GM18507 (cell line): ENCODE measurements at places on chromosomes 5 and 9.

- no peak for DNase-seq
Observed at GRCh38 chr9:94757158-94757557, 30.7 kb downstream of the AOPEP start.

DNA sequence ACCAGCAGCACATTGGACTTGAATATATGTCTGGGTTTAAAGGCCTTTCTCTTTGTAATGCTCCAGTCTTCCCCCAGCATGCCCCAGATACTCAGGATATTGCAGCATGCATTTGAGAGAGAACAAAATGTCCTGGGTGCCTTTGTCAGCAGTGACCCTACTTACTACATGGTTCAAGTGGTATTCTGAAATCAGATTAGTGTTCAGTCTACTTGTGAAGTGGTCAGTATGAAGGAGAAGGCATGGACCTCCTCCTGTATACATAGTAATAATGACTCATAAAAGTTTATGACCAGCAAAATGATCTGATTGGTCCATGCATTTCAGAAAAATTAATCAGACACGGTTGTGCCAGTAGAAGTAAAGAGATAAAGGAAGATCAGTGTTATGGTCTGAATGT lies 25.4 kb downstream of the GPR21 start:
- no peak for DNase-seq

DNA sequence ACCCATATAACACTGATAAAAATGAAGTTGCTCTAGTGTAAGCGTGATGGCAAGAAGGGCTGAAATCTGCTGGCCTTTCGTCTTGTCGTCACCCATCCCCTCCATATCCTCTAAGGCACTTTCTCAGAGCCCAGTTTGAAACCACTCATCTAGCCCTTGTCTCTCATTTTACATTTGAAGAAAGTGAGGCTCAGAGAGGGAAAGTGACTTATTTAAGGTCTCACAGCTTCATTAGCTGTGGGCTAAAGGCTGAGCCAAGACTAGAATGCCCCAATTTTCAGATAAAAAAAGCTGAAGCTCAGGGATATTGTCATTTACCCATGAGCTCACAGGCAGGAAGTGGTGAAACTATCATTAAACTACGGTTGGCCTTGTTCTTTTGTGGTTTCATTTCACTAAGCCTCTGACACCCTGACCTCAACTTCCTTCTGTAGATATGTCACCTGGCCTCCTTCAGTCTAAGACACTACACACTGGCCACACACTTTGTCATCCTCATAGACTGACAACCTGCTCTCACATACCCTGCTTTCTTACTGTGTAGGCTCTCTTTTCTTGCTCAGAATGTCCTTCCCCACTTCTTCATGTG lies 176.7 kb upstream of the DMAC1 start:
- DNase-seq: peak; percentile 38

DNA sequence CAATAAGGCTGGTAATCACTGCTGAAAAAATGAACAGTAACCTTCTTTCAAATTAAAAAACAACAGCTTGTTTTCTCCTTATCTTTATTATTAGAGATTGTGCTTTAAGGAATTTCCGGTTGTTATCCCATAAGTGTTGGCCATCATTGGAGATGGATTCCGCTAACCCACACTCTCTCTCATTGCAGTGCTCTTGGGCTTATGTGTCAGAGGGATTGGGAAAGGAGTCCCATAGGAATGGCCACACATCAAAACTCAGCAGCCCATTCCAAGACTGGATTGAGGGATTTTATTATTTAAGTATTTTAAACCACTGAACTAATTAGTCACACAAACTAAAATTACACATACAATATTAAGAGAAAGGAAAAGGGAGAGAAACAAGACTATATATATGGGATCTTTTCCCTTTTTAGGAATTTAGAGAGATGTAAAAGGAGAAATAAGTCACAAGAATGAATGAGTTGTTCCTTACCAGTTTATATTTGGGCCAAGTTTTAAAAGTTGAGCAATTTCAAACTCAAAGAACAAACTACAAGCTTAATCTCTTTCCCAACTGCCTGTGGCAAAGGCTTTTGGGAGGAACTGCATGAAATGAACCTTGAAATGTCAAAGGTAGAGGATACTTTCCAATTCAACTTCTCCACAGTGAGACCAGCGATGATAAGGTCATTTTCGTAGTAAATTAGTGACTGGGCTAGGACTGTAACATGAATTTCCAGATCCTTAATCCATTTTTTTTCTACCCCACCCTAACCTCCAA lies 2.4 kb downstream of the SPINK6 start:
- no peak for DNase-seq

GRCh38 chr9:8832955-8833354 lies 1033.4 kb upstream of the DMAC1 start:
- no peak for DNase-seq

GRCh38 chr5:6090838-6091237 lies 287.5 kb downstream of the MED10 start:
- DNase-seq: no peak

GRCh38 chr9:79236466-79236865 lies 335.3 kb upstream of the TLE4 start:
- no peak for DNase-seq

DNA sequence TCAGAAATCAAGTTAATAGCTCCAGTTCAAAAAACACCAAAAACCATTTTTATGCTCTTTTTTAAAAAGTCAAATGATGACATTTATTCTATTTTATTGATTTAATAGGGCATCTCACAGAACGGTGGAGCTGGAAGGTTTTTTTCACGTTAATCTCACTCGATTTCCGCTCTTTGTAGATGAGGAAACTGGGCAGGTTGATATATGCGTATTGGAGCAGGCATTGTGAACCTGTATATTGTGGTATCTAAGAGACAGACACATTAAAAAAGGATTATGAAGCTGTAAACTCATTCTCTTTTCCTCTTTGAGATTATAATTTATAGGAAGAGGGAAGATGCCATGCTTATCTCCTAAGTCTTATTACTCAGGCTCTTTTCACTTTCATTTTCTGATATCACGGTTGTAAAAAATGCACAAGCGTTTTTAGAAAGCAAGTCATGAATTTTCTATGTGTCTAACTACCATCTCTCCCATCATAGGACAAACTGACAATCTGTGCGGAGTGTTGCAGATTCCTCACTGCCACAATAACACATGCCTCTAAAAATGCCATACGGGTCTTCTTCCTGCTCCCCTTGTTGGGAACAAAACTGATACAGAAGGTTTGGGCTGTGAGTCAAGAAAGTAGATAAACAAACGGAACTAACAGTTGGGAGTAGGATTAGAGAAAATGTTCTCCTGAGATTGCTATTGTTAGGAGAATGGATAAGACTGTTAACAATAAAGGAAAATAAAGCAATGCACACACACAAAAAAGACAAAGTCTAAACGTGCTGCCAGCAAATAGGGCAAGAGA lies 1997.7 kb downstream of the MAT2B start:
- no peak for DNase-seq

DNA sequence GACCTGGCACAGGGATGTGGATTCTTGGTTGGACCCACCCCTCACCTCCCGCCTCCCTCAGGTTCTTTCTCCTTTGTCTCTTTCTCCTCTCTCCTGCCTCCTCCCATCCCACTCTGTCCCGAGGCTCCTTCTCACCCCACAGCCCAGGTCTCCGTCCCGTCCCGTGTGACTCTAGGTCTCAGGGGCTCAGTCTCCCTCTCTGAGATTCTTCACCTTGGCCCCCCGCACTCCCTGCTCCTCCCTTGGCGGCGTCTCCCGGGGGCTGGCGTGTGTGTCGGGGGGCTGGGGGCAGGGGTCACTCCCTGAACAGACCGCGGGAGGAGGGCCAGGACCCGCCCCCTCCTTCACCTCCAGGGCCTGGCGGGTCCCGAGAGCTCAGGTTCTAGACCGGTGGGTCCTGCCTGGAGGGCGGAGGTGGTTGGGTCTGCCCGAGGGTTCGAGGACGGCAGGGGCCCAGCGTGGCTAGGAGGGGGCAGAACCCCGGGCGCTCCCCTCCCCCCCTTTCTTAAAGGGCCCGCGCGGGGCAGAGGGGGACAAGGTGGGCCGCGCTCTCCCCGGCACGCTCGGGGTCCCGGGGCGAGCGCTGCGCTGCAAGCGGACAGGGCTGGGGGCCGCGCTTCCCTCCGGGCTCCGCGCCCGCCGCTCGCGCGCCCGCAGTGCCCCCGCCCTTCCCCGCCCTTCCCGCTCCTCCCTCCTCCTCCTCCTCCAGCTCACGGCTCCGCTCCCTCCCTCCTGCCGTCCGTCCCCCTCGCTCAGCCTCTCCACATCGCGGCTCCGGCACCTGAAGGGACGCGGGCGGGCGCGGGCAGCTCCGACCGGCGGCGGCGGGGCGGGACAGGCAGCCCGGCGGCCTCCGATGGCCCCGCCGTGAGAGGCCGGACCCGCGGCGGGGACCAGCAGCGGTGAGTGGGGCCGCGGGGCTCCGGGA lies at the start of gene PSD2:
Gene PSD2 (plus strand): TSS at position 735 of the 928 bp plus-strand sequence. CDS start 13,633 bp downstream, outside the sequence.
- DNase-seq: no peak

DNA sequence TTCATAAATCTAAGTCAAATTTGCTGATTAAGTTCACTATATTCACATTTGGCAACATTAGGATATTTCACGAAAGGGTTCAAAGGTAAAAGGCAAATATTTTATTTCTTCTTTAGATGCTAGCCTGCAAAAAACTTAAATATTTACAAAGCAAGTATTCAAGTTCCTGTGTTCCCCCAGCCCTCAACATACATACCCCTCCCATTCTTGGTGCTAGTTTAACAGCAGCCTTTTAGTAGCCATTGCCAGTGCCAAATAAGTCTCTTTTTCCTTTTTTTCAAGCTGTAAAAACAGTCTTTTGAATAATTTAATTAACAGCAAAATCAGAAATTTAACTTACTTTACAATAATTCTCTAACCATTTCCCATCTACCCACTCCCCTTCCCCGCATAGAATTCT lies 288.5 kb upstream of the TMEM161B start:
- DNase-seq: no peak

DNA sequence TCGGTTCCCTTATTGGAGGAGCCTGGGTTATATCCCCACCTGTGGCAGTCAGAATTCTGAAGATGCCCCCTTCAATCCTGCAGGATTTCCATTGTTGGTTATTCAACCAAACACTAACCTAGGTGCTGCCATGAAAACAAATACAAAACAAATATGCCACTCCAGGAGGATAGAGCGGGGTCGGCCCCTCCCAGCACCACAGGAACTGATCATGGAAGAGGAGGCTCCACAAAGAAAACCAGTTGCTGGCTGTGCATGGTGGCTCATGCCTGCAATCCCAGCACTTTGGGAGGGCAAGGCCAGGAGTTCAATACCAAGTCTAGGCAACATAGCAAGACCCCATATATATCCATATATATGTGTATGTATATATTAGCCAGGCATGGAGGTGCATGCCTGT lies 13.2 kb upstream of the ADGRD2 start:
- DNase-seq: no peak

DNA sequence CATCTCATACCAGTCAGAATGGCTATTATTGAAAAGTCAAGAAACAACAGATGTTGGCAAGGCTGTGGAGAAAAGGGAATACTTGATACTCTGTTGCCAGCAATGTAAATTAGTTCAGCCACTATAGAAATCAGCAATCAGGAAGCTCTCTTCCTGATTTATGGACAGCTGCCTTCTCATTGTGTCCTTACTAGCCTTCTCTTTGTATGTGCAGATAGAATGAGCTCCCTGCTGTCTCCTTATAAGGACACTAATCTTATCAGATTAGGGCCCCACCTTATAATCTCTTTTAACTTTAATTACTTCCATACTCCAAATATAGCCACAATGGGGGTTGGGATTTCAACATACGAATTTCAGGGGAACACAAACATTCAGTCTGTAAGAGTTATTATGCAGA lies 38.0 kb downstream of the KCNV2 start:
- DNase-seq: no peak

DNA sequence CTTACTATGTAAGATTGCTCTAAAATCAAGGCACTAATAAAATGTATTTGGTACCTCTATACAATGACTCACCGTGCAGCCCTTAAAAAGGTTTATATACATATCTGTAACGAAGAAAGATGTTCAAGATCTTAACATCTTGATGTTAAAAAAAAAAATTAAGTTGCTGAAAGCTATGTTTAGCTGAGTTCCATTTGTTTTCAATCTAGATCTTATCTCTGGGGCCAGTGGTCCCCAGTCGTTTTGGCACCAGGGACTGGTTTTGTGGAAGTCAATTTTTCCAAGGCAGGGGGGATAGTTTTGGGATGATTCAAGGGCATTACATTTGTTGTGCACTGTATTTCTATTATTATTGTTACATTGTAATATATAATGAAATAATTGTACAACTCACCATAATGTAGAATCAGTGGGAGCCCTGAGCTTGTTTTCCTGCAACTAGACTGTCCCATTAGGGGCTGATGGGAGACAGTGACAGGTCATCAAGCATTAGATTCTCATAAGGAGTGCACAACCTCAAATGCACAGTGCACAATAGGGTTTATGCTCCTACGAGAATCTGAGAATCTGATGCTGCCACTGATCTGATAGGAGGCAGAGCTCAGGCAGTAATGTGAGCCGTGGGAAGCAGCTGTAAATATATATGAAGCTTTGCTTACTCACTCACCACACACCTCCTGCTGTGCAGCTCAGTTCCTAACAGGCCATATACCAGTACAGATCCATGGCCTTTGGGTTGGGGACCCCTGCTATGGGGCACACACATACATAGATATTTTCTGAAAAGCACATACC lies 27.6 kb upstream of the TSLP start:
- DNase-seq: no peak

DNA sequence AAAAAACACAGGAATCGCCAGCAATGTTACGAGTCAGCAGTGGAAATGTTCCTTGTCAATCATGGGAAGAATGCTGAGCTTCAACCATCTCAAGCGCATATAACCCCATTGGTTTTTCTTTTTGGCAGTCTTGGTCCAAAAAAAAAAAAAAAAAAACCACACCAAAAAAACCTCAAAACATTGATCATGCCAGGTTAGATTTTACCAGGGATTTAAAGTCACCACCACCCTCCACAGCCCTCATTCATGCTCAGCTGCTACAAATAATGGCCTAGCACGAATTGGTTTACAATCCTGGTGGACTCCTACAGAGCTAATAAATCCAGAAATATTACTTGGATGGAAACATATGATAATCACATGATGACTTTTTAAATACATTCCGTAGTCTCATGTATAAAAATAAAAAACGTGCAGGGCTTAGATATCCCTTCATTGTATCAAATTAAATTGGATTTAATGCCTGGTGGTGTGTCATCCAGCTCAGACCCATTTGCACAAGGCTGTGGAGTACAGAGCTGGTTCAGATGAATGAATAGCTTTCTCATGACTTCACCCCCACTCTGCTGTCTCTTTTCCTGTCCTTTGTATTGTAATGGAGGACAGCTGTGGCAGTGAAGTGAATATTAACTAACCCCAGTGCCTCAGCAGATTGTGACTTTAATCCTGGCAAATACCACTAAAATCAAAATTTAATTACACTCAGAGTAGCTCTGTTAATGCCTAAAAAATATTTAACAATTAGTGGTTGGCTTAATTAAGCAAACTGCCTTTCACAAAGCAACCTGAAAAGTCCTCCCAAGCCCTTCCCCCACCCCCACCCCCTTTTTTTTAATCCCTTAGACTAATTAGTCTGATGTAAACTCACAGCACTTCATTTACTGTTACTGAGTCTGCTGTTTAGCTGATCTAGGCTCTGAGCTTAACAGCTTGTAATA lies 626.5 kb upstream of the ZNF608 start:
- DNase-seq: no peak

DNA sequence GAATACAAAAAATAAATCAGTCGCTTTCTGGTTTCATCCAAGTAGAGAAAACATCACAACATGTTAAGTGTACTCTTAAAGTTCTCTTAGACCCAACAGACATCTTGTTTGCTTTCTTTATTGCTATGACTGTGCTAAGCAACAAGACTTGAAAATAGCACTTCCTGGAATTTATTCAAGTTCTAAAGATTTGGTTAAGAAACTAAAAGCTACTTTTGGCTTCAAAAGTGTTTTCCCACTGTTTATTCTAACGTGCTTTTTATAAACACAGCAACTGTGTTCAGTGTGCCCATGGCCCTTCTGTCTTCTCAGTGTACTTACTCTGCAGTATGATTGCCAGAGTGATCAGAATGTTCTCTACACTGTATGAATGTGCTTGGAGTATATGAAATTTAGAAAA lies 109.8 kb downstream of the GIN1 start:
- no peak for DNase-seq
